Femur (tissue), 1 donor: ENCODE measurements at places on chromosomes 1 and 21.
A peak's percentile ranks its signal among the peaks of the same experiment; 100 is the strongest.

DNA sequence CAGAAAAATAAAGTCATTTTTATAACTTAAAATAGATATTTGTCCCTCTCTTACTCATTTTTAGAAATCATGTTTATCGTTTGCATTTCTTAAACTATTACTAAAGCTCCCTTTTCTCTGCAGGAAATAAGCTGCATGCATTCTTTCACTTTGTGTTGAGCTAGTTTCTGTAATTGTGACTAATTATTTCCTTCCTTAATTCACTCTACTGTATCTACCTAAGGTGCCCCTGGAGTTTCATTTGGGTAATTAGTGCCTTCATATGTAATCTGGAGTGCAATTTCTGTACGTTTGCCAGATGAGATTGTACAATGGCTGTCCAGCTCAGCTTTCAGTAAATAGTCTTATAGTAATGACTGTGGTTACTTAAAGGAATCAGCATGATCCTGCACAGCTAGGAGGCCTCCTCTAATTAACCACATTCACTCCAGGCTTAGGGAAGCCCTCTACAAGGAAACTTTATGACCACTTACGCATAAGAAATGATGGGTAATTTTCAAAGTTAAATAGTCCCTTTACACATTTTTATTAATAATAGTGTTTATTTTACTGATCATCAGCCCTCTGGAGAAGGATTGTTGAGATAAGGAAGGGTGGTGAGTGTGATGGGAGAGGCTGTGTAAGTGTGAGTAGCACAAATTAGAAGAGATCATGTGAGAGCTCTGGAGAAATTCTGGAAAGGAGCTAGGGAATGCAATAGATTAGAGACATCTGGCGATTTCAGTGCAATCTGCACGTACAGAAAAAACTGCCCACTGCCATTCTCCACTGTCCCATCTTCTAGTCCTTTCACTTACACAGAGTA, 86.8 kb downstream of the LRRC8C start:
- no peak for DNase-seq

DNA sequence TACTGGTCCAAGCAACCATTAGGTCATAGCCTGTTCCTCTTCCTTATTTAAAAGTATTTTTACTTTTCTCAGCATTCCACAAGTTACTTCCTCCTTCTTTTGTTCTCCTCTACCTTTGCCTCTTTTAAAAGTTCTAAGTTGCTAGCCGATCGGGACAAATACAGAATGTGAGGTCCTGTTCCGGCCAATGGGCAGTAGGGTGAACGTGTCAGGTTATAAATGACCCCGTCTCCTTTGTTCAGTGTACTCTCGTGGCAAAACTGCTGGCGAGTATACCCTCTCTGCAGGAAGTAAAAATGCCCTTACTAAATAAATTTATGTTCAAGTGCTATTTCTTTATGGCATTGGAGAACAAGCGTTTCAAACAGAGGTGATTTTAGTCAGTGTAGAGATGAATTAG, 2.5 kb downstream of the ADCY10 start:
- DNase-seq, result no peak

GRCh38 chr1:221184131-221184794, 305.0 kb downstream of the HLX start:
- DNase-seq, result no peak

DNA sequence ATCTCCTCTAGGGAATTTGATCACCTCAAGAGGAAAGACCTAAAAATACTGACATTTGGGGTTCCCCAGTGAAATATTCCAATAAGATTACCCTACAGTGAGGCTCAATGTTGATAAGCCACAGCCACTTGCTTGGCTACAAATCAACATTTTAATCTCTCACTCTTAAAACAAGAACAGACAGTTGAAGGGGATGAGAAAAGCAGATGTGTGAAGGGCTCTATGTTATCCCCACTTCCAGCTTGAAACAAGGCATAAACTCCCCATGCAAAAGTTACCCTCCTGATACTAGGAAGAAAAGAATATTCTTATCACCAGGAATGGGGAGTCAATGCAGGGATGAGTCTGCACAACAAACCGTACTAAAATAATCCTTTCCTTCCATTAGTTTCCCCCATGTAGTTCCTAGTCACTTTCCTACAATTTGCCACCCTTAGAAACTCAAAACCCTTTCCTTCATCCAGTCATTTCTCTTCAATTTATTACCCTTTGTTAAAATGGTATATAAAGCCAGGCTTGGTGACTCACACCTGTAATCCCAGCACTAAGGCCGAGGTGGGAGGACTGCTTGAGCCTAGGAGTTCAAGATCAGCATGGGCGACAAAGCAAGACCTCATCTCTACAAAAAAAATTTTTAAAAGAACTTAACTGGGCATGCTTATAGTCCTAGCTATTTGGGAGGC, 29.5 kb downstream of the LPGAT1 start:
- no peak for DNase-seq

- DNase-seq, result peak; percentile 87
Observed at GRCh38 chr1:31665234-31665878, 20.7 kb upstream of the PEF1 start.

DNA sequence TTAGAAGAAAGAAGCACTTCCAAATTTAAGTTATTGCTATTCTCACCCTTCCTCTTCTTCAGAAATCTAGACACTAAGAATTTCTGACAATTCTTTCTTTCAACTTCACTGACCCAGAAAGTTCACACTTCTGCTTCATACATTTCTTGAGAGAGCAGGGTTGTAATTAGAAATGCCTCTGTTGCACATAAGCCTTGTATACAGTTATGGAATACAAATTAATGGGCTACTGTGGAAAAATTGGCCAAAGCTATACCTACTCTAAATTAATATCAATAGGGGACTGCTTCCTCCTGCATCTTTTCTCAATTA, 1.5 kb downstream of the TNFSF18 start:
- no peak for DNase-seq

- DNase-seq, result no peak
Observed at GRCh38 chr1:234568345-234568744, 41.6 kb downstream of the IRF2BP2 start.

GRCh38 chr1:3584915-3585314, 26.4 kb downstream of the MEGF6 start:
- no peak for DNase-seq

DNA sequence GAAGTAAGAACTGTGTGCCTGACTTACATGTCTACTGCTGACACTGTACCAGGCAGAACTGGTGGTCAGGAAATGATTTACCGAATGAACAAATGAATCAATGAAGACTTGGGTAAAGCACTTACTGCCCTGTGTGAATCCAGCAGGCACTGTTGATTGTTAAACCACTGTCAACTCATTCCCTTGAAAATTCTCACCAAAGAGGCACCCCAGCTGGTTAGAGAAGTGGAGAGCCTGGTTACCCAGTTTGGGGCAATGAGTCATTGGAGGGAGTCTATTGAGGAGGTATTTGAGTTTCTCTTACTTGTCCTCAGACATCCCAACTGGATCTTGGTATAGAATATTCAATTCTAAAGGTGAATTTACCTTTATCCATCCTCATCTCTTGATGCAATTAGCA, 34.2 kb downstream of the JUN start:
- no peak for DNase-seq

- DNase-seq, result peak; percentile 88
Observed at GRCh38 chr1:183932412-183932811, 105.1 kb downstream of the COLGALT2 start.

DNA sequence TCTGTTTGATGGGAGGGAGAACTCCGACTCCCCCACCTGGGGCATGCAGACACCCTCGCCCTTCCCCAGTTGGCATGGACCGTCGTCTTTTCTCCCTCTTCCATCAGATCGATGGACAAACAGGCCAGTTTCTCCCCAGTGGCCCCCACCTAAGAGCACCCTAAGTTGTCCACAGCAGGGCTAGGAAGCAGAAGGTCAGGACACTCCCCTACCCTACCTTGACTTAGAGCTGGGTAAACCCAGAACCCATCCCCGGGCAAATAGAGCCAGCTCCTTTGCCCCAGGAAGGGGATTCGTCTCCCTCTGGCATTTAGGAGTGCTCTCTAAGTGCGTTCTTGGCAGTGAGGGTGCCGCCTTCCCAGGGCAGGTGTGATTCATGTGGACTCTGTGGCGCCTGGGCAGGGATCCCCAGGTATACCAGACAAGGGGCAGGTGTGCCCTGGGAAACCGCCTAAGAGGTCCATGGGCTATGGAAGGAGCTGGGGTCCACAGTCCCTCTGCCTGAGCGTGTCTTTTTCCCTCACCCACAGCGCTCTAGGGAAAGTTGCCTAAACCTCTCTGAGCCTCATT, 2.7 kb upstream of the RUNX3 start:
- DNase-seq, result no peak

DNA sequence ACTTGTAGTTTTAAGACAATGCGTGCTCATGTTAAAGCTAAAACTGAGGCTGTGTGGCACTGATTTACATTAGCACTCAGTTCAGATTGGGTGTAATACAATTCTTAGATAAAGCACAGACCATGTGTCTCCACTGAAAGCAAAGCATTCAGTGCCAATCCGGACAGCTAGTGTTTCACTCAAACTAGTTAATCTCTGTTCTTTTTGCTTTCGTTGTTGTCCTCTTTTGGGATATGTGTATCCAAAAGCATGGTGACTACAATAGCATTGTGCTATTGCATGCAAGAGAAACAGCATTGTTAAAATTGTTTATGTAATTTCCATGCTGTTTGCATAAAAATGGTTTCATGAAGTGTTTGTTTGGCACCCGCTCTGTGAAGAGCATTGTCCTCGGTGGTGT, 54.6 kb downstream of the F3 start:
- DNase-seq, result no peak

- peak; percentile 74 for DNase-seq
Observed at GRCh38 chr21:34280389-34280795, 83.4 kb upstream of the KCNE2 start.

GRCh38 chr1:229130028-229130668, 140.8 kb upstream of the RAB4A start:
- DNase-seq, result peak; percentile 51

- DNase-seq, result peak; percentile 73
Observed at GRCh38 chr1:115545791-115546733, 95.7 kb upstream of the VANGL1 start.

DNA sequence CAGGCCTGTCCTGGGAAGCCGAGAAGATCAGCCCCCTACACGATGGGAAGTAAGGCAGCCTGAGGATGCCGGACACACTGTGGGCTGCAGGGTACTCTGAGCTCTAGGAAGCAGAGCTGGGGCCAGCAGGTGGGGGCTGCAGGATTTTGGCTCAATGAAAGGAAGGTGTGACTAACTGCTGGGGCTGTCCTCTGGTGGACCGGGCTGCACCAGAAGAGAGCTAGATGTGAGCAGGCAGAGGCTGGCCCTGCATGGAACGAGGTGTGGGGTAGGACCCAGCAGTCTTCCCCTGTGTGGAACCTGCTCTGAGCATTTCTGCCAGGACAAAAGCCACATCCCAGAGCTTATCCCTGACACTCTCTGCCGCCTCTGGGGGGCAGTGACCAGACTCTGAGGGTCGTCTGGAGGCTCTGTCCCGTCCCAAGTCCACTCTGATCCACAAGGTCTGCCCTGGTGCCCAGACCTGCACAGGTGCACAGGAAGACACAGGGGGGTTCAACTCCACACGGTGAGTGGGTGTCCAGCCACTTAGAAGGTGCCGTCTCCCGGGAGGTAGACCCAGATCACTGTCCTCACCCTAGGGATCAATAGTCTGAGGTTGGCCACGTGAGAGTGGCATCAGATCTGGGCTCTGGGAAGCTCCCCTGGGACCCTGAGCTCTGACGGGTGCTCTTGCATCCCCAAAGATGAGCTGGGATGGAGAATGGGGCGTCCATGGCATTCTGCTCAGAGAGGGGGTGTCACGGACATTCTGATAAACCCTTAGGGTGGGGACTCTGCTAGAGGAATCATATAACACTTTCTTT, 187.6 kb upstream of the VAMP3 start:
- no peak for DNase-seq

GRCh38 chr21:18138507-18138906, 106.1 kb upstream of the CHODL start:
- peak; percentile 49 for DNase-seq

- DNase-seq, result peak; percentile 25
Observed at GRCh38 chr21:46128106-46128932, 27.1 kb downstream of the FTCD start.

- DNase-seq, result no peak
Observed at GRCh38 chr1:40973912-40974311, 5.6 kb upstream of the CTPS1 start.

DNA sequence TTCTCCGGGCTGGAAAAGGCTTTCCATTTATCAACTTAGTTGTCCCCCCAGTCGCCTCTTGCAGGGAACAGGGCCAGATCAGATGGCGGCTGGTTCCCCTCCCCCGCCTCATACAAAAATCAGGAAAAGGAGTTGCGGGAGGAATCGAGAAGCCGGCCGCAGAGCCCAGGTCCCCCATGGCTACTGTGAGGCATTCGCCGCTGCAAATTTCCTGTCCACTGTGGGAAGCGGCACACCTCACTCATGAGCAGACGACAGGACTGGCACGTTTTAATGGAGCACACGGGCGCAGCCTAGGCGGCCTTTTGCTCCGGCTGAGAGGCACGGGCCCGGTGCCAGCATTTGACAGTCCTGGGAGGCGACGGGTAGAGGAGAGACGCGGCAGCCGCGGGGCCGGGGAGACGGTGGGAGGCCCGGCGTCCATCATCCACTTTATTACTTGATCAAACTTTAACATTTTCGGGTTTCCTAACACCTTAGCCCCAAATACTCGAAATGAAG, 1.1 kb downstream of the GNG4 start:
- no peak for DNase-seq

GRCh38 chr1:147851149-147851548, 51.4 kb upstream of the GJA8 start:
- no peak for DNase-seq

GRCh38 chr1:66243548-66244130, 290.3 kb upstream of the SGIP1 start:
- no peak for DNase-seq

DNA sequence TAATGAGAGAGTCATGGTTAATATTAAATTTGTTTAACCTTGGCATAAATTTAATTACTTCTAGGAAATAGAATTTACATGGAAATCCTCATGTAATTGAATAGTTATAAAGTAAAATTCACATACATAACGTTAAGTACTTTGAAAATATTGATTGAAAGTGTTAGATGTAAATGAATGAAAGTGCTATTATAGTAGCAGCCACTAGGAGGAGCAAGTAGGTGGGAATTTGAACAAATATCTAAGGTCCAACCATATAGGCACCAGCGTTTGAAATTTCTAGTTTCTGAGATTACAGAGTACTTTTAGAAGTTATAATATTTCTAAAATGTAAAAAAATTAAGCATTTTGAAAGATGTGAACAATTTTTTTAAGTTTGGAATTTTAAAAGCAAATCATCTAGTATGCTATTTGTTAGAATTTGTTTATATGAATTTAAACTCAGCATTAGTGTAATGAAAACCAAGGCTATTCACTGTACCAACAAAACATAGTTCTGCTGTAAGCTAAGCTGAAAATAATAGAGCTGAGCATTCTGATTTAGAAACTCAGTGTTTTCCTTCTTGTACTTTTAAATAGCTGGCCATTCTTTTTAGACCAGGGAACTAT, 3.3 kb downstream of the B3GALT2 start:
- DNase-seq, result no peak

GRCh38 chr1:181088079-181089016, at the start of gene IER5:
TSS of gene IER5 (plus strand) at chr1:181088700. CDS start at chr1:181088903, 203 bp downstream.
- peak; percentile 98 for DNase-seq

GRCh38 chr1:14672005-14672404, 73.5 kb downstream of the KAZN start:
- DNase-seq, result no peak

GRCh38 chr1:233042834-233043233, 92.4 kb downstream of the NTPCR start:
- no peak for DNase-seq

GRCh38 chr1:232183266-232183800, 446.6 kb downstream of the SIPA1L2 start:
- no peak for DNase-seq
